ENCODE measurements at places on chromosomes 5 and 9.

DNA sequence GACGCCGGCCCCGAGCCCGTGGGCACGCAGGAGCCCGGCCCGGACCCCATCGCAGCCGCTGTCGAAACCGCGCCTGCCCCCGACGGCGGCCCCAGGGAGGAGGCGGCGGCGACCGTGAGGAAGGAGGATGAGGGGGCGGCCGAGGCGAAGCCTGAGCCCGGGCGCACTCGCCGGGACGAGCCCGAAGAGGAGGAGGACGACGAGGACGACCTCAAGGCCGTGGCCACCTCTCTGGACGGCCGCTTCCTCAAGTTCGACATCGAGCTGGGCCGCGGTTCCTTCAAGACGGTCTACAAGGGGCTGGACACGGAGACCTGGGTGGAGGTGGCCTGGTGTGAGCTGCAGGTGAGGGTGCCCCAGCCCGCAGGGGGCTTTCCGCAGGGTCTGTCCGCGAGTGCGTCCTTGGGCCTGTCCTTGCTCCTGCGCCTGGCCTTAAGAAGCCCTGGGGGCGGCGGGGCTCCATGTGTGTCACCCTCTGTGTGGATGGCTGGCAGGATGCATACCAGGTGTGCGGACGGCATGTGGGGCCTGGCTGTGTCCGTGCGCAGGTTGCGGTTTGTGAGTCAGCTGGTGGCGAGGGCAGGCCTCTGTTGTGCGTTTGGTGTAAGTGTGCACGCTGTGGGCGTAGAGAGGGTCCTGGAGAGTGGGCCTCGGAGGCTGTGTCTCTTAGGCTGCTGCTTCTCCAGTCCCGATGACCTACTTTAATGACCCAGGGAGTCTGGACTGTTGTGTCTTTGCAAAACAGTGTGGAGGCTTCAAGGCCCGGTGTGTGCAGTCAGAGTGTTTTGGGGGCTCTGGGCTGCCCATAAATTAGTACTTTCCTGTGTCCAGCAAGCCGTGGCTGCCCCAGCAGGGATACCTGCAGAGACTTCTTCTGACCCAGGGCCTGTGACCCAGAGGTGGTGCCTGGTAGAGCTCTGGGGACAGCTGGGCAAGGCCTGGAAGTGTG lies 1.6 kb downstream of the WNK2 start:
- DNase-seq = no peak

GRCh38 chr9:134570151-134570621 lies 71.4 kb upstream of the COL5A1 start:
- no peak for DNase-seq

GRCh38 chr5:150329038-150329437 lies 26.3 kb upstream of the ARSI start:
- DNase-seq = no peak

- DNase-seq = no peak
Measured at GRCh38 chr9:36559036-36559695, 13.5 kb upstream of the MELK start.

DNA sequence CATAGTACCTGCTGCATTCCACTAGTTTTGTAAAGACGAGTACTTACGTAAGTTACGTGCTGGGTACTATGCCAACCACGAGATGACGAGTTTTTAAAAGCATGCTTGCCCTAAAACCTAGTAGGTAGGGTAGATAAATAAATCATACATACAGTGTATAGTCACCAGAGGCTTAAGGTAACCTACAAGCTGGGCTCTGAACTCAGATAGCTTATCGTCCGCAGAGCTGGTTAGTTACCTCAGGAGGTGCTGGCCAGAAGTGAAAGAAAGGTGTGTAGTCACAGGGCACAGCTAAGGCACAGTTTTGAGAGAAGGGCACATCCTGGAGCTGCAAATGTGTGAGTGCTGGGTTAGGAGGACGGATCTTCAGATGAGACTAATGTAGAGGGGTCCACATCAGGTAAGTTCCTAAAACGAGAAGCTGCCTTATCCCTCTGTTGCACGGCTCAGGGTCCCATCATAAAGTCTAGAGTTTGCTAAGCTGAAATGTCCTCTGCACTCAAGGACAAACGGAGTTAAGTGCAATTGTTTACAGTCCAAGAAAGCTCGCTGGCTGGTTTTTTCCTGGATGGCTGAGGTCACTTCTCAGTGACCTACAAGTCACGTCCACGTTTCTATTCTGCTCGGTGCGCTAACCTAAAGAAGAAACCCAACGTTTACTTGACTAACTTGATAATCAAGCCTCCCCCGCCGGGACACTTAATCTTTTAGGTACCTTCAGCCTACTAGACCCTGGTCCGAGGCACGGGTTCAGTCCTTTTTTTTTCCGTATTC lies 1.1 kb upstream of the SNX24 start:
- no peak for DNase-seq

GRCh38 chr5:112933651-112934365 lies 11.8 kb upstream of the REEP5 start:
- no peak for DNase-seq

DNA sequence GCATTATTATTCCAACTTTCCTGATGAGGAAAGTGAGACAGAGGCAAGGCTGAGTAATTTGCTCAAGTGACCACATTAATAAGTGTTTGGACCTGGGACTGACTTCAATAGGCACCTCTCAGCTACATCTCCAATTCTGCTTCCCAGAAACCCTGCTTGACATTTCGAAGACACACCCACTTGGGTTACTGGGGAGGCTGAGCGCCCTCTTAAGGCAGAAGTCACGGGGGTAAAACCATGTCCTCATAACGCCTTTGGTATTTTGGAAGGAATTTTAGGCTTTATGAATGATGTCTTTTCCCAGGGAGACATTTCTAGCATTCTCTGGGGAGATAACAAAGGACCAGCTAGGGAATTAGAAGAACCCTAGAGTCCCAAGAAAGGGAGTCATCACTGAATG lies 53.3 kb downstream of the TRPC7 start:
- no peak for DNase-seq

DNA sequence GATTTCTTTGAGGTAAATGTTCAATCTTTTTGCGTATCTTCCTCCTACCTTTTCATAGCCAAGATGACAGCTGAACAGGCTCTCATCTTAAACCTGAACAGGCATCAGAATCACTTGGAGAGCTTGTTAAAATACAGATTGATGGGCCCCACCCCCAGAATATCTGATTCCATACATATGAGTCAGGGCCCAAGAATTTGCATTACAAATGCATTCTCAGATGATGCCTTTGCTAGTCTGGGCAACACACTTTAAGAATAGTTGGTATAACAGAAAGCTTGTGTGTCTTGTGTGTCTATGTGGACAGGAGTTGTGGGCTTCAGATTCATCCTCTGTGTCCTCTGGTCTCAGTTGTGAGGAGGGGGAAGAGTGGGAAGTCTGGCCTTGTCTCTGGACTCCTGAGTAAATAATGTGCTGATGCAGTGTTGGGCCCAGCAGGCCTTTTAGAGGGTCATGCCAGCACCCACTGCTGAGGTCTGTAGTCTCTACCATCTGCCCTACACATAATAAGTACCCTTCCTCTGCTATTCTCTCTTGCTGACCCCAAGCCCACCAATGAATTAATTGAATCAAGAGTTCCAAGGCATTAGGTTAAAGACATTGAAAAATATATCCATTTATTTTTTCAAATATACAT lies 43.1 kb downstream of the PTCD2 start:
- DNase-seq = no peak

DNA sequence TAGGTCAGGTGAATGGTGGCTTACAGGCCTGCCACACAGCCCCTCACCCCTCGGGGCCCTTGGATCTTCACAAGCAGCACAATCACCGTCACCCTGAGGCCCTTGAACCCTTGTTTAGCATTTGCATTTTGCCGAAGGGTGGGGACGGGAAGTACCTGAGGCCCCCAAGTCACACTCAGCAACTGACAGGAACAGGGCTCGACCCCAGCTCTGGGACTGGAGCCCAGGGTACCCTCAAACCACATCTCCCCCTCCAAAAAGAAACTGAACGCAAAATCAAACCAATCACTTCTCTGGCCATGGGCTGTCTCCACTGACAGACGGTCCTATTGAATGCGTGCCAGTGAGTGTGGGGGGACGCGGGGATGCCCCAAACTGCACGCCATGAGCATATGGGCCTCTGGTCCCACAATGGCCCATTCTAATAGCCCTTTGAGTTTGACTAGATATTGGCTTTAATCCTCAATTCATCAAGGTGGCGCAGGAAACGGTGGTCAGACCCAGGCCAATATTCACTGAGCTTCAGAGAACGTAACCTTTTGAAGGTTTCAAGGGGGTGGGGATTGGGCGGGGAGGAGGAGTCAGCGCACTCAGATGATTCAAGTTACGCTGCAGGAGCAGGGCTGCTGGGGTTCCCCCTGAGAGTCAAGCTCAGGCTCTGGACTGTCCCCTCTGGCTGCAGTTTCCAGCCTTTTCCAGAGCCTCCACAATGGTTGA lies 176.0 kb downstream of the DAB2IP start:
- no peak for DNase-seq

- DNase-seq = no peak
Measured at GRCh38 chr9:133476036-133476931, 2.6 kb downstream of the SLC2A6 start.

GRCh38 chr5:66178799-66179198 lies 34.7 kb downstream of the SREK1 start:
- no peak for DNase-seq

GRCh38 chr9:112080831-112081542 lies 94.1 kb downstream of the SUSD1 start:
- no peak for DNase-seq

- no peak for DNase-seq
Measured at GRCh38 chr9:85432599-85432998, 309.2 kb downstream of the AGTPBP1 start.

DNA sequence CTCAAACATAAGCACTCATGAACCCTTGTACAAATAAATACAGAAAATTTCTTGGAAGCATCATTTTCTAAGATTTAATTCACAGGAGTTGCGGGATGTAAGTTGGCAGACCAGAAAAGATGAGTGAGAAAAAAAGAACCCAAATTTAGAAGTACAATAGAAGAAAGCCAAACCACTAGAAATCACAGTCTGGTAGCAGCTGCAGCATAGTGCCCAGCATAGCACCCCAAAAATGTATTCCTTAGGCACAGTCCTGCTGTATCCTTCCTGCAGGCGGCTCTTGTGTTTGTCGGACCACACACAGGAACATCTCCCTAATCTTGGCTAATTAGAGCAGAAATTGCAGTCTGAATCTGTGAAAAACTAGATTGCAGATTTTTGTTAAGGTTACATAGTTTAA lies 208.5 kb upstream of the TRPM3 start:
- DNase-seq = no peak

- no peak for DNase-seq
Measured at GRCh38 chr5:99019254-99019653, 90.4 kb upstream of the CHD1 start.

- DNase-seq = no peak
Measured at GRCh38 chr9:99828054-99828416, 6.3 kb downstream of the NR4A3 start.

GRCh38 chr5:79585116-79585515 lies 27.1 kb upstream of the TENT2 start:
- no peak for DNase-seq
